ENCODE measurements at places on chromosomes 2 and 18. TPM values are rescaled to one million over a fixed set of nuclear protein-coding genes. Genes with fewer than 3 reads are reported as not detected.

DNA sequence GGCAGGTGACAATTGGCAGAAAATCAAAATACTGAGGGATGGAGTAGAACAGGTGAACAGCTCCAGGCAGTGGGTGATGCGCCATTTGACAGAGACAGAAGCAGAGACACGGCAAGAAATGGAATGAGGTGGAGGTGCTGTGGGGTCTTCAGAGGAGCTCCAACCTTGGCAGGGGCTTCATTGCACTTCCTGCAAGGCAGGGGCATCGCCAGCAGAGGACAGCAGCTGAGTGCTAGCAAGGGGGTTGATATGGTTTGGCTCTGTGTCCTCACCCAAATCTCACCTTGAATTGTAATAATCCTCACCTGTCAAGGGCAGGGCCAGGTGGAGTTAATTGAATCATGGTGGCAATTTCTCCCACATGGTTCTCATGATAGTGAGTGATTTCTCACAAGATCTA is 42.8 kb downstream of the CCDC68 start:
- H3K4me1 ChIP-seq, result no peaks in the 10 kb centered on the region
- no peak overlapping the region for H3K4me3 ChIP-seq
- H3K36me3 ChIP-seq, result no peaks in the 10 kb centered on the region
- H3K27ac ChIP-seq, result no peak overlapping the region
- no peak for DNase-seq

DNA sequence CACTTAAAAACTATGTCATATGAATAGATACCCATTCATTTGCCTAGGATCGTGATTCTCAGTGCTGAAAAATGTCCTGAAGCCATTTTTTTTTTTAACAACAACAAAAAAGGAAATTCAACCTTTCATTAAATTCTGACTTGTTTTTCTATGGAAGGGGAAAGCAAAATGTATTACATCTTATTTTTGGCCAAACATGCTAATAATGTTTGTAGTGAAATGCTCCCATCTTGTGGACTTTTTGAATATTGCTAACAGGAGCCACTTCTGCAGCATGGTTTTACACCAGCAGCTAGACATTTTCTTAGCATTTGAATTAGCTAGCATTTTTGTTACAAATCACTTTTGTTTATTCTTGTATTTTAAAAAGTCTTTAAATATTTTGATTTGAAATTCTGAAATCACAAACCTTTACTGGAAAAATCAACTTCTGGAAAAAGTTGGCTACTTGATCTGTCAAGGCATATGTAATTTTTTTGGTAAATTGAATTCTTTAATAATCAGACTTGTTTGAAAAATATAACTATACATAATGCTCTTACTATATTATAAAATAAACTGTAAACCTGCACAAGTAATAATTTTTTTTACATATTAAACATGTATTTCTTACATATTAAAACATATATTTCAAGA is 75.8 kb downstream of the KIDINS220 start:
- no peaks in the 10 kb centered on the region for H3K4me1 ChIP-seq
- H3K4me3 ChIP-seq, result no peak overlapping the region
- H3K27me3 ChIP-seq, result no peaks in the 10 kb centered on the region

DNA sequence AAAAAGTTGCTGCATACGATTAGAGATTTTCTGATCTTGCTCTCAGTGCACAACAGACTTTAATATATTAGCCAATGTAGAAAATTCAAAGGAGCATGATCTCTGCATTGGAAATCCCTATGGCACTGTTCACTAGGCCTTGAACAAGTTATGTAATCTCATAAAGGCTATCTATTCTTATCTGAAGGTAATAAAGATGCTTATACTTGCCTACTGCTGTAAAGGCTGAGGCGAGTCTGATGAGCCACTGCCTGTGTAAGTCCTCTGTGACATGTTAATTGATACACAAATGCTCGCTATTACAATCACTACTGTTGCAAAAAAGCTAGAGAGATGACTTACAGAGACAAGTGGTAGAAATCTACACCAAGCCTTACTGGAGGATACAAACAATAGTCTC is 207.4 kb downstream of the EPHA4 start:
- no peaks in the 10 kb centered on the region for H3K36me3 ChIP-seq
- no peak overlapping the region for H3K4me3 ChIP-seq
- no peak overlapping the region for H3K27ac ChIP-seq
- DNase-seq, result no peak

Gene LIMS4
- 2.9 TPM for polyA plus RNA-seq

- peak overlapping the region; percentile 95 for H3K27ac ChIP-seq
- DNase-seq, result no peak
- peaks cover 31% of the 10 kb centered on the region for H3K4me1 ChIP-seq
- H3K36me3 ChIP-seq, result no peaks in the 10 kb centered on the region
- H3K4me3 ChIP-seq, result no peak overlapping the region
Observed at GRCh38 chr18:77115192-77115953, 17.2 kb downstream of the MBP start.

Gene PAPOLG
- 2.3 TPM for polyA plus RNA-seq

- no peaks in the 10 kb centered on the region for H3K27me3 ChIP-seq
- no peak for DNase-seq
- H3K4me3 ChIP-seq, result no peak overlapping the region
- H3K27ac ChIP-seq, result no peak overlapping the region
Observed at GRCh38 chr2:127377262-127377661, 10.5 kb downstream of the MAP3K2 start.

- no peaks in the 10 kb centered on the region for H3K27me3 ChIP-seq
- H3K27ac ChIP-seq, result no peak overlapping the region
- no peak for DNase-seq
- H3K4me1 ChIP-seq, result peaks cover 5% of the 10 kb centered on the region
- H3K36me3 ChIP-seq, result no peaks in the 10 kb centered on the region
Observed at GRCh38 chr2:109554758-109555157, 59.0 kb downstream of the SEPTIN10 start.

- no peak overlapping the region for H3K27ac ChIP-seq
- no peak overlapping the region for H3K4me3 ChIP-seq
- H3K4me1 ChIP-seq, result no peaks in the 10 kb centered on the region
- no peak for DNase-seq
- no peaks in the 10 kb centered on the region for H3K27me3 ChIP-seq
Observed at GRCh38 chr18:61079714-61080113, 253.5 kb upstream of the CDH20 start.

GRCh38 chr18:54558609-54559585 is 32.1 kb upstream of the DYNAP start:
- no peaks in the 10 kb centered on the region for H3K36me3 ChIP-seq
- DNase-seq, result no peak
- H3K4me3 ChIP-seq, result no peak overlapping the region
- H3K27me3 ChIP-seq, result no peaks in the 10 kb centered on the region
- H3K4me1 ChIP-seq, result no peaks in the 10 kb centered on the region

GRCh38 chr18:2409906-2410305 is 161.4 kb downstream of the METTL4 start:
- no peak for DNase-seq
- no peak overlapping the region for H3K27ac ChIP-seq
- H3K4me3 ChIP-seq, result no peak overlapping the region
- no peaks in the 10 kb centered on the region for H3K36me3 ChIP-seq
- H3K27me3 ChIP-seq, result no peaks in the 10 kb centered on the region
- H3K4me1 ChIP-seq, result no peaks in the 10 kb centered on the region

Gene WNT10A
- polyA plus RNA-seq, result 0.30 TPM

GRCh38 chr18:12857215-12857905 is 26.7 kb downstream of the PTPN2 start:
- no peak overlapping the region for H3K4me3 ChIP-seq
- no peak overlapping the region for H3K27ac ChIP-seq
- H3K27me3 ChIP-seq, result no peaks in the 10 kb centered on the region

- peak; percentile 30 for DNase-seq
- peaks cover 5% of the 10 kb centered on the region for H3K4me1 ChIP-seq
- H3K27ac ChIP-seq, result no peak overlapping the region
- no peak overlapping the region for H3K4me3 ChIP-seq
Observed at GRCh38 chr2:118221536-118222272, 133.4 kb downstream of the INSIG2 start.

DNA sequence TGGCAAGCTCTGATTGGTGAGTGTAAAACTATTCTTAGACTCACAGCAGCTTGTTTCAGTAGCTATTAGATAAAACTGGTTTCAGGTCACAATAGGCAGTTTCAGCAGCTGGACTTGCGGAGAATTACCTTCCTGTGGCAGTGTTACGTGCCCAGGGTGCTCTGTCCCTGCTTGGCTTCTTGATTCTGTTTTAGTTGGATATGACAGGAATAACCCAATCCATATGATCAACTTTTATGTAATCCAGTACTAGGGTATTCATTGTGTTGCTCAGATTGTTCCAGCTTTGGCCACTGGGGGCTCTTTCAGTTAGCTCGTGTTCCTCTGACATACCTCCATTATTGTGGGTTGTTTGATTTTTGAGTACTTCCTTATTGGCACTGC is 43.1 kb downstream of the INPP4A start:
- no peak overlapping the region for H3K4me3 ChIP-seq
- no peaks in the 10 kb centered on the region for H3K36me3 ChIP-seq
- peak; percentile 47 for DNase-seq

Gene DYTN
- polyA plus RNA-seq, result not detected
